Heart left ventricle (tissue), 16 donors: ENCODE measurements at places on chromosomes 2 and 18. TPM values are rescaled to one million over a fixed set of nuclear protein-coding genes. Genes with fewer than 3 reads are reported as not detected.

Gene IFT172
- total RNA-seq, result 17.4 TPM

Gene CLEC4F
- total RNA-seq, result not detected

Gene BOLL
- total RNA-seq, result not detected

Gene TRPM8
- total RNA-seq, result not detected

Gene IL36A
- not detected for total RNA-seq

Gene COL6A3
- total RNA-seq, result 54.8 TPM

DNA sequence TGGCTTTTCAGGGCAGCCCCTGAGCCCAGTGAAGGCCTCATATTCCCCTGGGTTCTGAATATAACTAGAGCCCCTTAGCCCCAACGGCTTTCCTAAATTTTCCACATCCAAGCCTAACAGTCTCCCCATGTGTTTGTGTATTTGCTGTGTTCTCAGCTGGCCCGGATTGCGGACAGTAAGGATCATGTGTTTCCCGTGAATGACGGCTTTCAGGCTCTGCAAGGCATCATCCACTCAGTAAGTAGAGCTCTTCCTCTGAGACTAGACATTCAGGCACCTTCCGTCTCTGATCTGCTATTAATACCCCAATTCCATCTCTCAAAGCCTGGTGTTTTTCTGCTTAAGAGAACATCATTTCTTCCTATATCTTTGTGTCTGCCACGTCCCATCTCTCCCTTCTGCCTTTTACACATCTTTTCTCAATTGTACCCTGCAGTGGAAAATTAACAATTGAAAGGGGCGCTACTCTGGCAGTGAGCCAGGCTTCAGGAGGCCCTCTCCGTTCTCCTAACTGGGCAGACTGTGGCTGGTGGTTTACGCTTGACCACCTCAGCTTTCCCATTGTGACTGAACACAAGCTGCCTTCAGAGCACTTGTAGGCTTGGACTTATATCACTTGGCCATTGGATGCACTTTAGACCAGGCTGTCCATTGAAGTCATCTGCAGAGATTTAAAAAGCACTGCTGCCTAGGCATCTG lies 64.4 kb downstream of the ANTXR1 start:
- DNase-seq, result no peak

DNA sequence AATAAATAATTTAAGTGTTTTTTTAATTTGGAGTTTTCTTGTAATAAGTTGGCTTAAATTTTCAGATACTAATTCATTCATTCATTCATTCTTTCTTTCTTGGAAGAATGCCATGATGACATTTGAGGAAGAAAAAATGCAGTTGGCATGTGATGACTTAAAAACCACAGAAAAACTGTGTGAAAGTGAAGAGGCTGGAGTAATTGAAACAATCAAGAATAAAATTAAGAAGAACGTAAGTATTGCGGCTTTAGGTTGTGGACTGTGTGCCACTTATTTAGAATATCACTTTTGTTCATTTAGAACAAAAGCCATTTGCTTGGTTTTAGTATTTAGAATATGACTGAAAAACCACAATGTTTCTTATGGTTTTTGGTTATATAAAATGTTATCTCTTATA lies 51.4 kb downstream of the TTC39C start:
- DNase-seq, result no peak

DNA sequence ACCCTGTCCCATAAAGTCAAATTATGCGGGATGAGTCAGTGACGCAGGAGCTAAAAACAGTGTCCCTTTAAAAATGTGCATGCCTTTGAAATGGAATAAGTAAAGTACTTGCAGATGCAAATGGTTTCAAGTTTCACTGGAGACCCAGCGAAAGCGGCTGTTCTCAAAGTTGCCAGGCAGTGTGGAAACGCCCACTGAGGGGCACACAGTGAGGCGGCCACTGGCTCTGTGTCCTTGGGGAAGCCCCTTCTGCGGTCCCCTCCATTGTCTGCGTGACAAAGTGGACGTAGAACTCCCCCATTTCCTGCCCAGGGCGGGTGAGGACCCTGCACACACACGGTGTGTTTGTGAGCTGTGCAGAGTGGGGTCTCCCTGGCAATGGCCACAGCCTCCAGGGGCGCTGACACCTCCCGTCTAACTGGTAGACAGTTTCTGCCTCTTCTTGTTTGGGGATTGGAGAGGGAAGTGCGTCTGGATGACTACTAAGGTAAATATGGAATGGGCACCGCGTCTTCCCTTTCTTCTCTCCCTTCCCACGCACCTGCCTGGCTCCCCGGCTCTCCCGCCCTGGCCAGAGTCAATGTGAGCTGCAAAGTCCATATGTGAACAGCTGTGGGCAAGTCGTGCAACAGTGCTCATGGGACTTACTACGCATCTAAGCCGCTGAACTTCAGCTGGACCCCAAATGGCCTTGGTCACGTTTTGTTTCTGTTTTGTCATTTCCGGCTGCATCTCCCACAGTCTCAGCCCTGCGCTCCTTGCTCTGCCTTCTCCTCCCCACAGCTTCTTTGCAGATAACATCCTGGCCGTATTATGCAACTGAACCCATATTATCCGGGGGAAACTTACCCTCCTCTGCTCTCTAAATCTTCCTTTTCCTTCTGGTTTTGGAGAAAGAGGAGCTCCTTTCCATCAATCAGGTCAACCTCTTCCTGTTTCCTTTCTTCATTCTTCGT lies 33.7 kb upstream of the ZNF516 start:
- DNase-seq, result peak; percentile 45

DNA sequence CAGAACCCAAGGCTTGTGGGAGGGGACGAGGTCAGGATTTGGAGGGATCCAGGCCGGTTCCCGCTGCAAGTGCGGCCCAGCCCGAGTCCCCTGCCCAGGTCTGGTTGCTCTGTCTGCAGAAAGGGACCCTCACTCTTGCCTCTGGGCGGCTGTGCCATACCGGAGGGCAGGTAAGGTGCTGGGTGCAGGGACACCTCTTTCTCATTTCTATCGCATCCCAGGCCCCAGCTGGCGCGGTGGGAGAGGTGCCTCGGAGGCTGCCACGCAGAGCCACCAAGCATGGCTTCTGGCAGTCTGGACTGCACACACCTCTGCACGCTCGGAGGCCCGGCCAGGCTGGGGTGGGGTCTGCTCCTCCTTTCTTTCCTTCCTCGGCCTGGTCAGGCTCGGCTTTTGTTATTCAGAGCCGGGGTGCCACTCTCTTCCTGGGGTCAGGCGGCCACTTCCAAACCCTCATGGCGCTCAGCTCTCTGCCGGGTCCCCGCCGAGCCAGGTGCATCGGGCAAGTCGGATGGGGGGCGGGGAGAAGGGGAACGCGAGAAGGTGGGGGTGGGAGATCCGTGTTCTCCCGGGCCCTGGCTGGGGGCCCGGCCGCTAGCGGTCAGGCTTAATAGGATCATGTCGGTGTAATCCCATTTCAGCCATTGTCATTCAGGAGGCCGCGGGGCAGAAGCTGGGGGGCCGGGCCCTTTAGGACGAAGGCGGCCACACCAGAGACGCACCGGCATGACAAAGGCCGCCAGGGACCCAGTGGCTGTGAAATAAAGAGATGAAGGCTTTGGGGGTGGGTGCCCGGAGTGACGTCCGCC lies 9.0 kb downstream of the GBX2 start:
- DNase-seq, result no peak

DNA sequence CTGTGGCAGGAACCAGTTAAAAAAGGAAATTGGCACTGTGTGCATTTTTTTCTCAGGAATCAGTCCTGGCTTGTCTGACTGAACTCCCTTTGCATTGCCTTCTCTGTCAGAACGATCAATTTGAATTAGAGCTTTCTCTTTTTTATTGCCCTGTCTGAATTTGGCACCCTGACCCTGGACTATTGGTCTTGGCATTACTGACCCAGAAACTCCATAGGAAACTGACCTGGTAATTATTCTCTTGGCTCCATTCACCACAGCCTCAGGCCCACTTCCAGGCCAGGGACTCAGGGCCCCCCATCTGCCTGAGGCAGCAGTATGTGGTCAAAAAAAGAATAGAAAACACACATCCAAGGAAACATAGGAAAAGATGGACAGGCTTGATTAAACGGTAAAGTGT lies 32.0 kb upstream of the CCDC88A start:
- no peak for DNase-seq

GRCh38 chr2:40367032-40367431 lies 84.9 kb downstream of the SLC8A1 start:
- no peak for DNase-seq

DNA sequence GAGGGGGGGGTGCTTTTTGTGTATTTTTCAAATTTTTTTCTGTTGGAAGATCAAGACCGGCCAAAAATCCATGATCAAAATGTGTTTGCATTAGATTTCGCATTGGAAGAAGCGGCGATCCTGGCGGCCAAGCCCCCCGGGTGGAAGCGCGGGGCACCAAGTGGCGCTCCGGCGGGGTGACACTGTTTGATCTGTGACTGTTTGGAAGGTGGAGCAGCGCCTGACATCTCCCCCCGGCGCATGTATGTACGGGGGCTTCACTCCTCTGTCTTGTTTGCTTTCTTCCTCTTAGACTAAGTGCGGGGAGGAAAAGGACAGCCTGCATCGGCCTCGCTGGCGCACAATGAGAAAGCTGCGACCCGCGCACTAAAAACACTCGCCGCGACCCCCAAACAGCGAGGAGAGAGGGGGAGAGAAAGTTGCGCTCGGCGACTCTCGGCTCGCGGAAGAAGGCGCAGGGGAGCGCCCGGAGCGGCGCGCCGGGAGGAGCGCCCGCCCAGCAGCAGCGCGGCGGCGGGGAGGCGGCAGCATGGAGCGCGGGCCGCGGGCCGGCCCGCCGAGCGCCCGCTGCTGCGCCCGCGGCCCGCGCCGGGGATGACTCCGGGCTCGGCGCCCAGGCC lies 515 bp downstream of the TSHZ1 start:
- DNase-seq, result no peak

DNA sequence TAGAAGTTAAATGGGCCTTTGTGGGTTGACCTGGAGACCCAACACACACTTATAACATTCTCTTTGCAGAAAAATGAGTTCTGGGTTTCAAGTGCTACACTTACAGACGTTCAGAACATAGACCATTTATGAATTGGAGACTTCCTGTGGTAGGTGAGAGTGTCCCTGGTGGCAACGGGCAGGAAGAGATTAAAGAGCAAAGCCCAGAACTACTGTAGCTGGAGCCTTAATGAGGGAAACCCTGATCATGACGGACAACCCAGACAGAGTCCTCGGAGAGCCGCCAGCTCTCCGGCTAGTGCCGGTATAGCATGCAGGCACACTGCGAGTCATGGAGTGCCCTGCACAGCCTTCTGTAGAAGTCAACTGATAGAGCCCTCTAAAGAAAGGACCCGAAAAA lies 44.5 kb upstream of the RMDN2 start:
- DNase-seq, result no peak

GRCh38 chr2:127423478-127423843 lies 5.2 kb downstream of the PROC start:
- no peak for DNase-seq

DNA sequence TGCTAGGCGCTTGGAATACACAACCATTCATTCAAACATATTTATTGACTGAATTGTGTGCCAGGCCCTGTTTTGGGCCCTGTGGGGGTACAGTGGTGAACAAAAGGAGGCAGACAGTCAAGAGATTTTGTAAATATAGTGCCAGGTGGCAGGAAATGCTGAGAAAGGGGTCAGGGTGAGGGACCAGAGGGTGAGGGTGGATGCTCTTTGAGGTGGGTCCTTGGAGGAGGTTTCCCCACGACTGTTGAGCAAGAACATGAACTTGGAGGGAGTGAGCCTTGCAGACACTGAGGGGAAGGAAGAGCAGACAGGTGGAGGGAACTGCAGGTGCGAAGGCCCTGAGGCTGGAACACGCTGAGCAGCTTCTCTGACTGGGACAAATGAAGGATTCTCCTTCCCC lies 40.7 kb downstream of the ODC1 start:
- DNase-seq, result no peak

DNA sequence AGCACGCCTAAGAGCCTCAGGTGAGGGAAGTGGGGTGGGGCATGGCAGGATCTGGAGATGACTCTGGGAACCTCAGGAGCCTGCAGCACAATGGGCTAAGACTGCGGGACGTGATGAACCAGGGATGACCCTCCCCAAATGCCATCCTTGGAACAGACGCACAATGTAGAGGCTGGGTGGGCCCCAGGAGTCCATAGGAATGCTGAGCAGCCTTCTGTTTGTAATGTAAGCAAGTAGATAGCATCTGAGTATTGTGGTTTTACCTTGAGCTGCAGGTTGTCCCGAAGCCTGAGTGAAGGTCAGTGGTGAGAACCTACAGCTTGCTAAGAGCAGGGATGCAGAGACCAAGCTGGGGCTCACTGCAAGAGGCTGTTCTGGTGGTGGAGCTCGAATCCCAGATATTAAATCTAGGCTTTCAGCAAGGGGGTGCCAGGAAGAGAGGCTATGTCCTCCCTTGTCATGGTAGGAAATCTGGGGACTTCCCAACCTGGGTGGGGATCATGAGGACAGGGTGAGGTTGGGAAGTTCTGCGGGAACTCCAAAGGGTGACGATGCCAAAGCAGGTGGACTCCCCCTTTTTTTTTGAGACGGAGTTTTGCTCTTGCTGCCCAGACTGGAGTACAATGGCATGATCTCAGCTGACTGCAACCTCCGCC lies 5.8 kb downstream of the SCTR start:
- no peak for DNase-seq

GRCh38 chr18:9782073-9782857 lies 74.2 kb downstream of the RAB31 start:
- no peak for DNase-seq

- peak; percentile 31 for DNase-seq
Measured at GRCh38 chr2:219435701-219436100, 1.1 kb downstream of the SPEG start.

GRCh38 chr2:106144621-106145331 lies 49.3 kb downstream of the UXS1 start:
- DNase-seq, result no peak

DNA sequence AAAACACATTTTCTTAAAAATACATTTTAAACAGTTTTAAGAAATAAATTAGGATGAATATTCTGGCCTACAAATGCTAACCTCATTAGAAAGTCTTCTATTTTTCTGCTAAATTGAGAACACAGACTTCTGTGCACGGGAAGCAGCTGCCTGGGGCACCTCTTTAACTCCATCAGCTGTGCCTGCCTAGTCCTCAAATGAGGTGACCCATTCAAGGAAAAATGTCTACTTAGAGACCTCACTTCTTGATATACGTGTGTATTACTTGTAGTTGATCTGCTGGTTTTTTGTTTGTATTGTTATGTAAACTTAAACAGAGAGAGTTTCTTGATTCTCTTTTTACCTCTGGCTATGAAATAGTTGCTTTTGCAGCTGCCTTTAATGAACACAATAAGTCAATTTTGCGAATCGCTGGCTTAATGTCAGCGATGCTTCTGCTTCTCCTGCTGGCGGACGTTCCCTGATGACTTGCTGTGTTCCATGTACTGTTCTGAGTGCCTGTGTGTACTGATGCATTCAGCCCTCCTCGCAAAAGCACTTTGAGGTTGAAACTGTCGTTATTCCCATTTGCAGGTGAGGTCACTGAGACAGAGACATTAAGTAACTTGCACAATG lies 88.7 kb upstream of the TXNDC2 start:
- DNase-seq, result no peak

GRCh38 chr18:377088-377487 lies 109.2 kb upstream of the THOC1 start:
- DNase-seq, result no peak

GRCh38 chr2:16291226-16291625 lies 350.9 kb downstream of the MYCN start:
- no peak for DNase-seq

GRCh38 chr18:44758861-44759631 lies 78.4 kb downstream of the SETBP1 start:
- no peak for DNase-seq

- no peak for DNase-seq
Measured at GRCh38 chr2:86645752-86646151, 22.1 kb upstream of the RNF103 start.
